Osteocyte (in vitro differentiated cells): ENCODE measurements at places on chromosomes 11 and 22. TPM values are rescaled to one million over a fixed set of nuclear protein-coding genes. Genes with fewer than 3 reads are reported as not detected.

The PHF21A gene
- 40.8 and 52.2 TPM in 2 replicates for total RNA-seq

The CRYBB2 gene
- not detected in 2 replicates for total RNA-seq

The DTX4 gene
- total RNA-seq, result 1.2 and 2.7 TPM in 2 replicates

The NTM gene
- 82.7 and 84.1 TPM in 2 replicates for total RNA-seq

The GSTT2 gene
- total RNA-seq, result not detected in 2 replicates

GRCh38 chr11:31968461-31969358 lies 122.2 kb upstream of the RCN1 start:
- H3K4me3 ChIP-seq, result no peak overlapping the region
- no peak overlapping the region for H3K27ac ChIP-seq
- peaks cover 16% of the 10 kb centered on the region for H3K27me3 ChIP-seq

GRCh38 chr11:1660111-1660867 lies 30.7 kb downstream of the KRTAP5-5 start:
- DNase-seq, result no peak
- no peak overlapping the region for H3K4me3 ChIP-seq
- no peaks in the 10 kb centered on the region for H3K4me1 ChIP-seq
- no peaks in the 10 kb centered on the region for H3K36me3 ChIP-seq
- H3K27me3 ChIP-seq, result peaks cover 44% of the 10 kb centered on the region

DNA sequence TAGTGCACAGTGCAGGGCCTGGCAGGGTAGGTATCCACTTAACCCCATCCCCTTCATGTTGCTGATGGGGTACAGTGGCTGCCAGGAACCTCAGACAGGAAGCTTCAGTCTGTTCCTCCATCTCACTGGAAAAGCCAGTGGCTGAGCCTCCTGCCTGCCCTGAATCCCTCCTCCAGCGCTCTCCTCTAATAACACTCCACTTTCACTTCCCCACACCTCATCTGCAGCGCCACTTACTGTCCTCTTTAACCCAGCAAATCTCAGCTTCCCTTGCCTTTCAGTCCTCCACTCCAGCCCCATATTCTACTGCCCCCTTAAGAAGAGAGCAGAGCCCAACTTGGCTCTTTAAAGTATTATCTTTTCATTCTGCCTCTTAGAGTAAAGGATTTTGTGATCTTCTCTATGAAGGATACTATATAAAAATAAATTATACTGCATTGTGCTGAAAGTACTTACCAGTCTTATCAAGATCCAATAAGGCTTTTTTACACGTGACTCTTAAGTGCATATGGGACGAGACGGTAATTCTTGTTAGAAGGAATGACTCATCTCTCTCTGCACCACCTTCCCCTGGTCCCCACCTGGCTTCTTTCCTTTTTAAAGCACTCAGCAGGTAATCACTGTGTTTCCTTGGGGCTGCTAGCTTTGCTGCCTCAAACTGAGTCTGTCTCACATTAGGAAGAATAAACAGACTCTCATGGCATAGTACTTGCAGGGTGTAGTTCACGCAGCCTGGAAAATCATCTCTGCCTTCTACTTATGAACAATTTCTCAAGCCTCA lies 238.0 kb upstream of the NARS2 start:
- H3K27me3 ChIP-seq, result no peaks in the 10 kb centered on the region
- H3K4me1 ChIP-seq, result peaks cover 51% of the 10 kb centered on the region
- DNase-seq, result no peak
- no peak overlapping the region for H3K4me3 ChIP-seq

GRCh38 chr22:37138849-37139561 lies 10.7 kb downstream of the IL2RB start:
- no peak overlapping the region for H3K27ac ChIP-seq
- no peaks in the 10 kb centered on the region for H3K36me3 ChIP-seq
- no peaks in the 10 kb centered on the region for H3K4me1 ChIP-seq
- no peak for DNase-seq

- H3K27ac ChIP-seq, result peak overlapping the region; percentile 76
- peak overlapping the region; percentile 85 for H3K4me3 ChIP-seq
- DNase-seq, result no peak
Observed at GRCh38 chr11:121293288-121293594, 670 bp downstream of the SC5D start.

GRCh38 chr11:125271483-125272091 lies 107.0 kb downstream of the PKNOX2 start:
- DNase-seq, result no peak
- peaks cover 25% of the 10 kb centered on the region for H3K36me3 ChIP-seq
- peak overlapping the region; percentile 59 for H3K27ac ChIP-seq
- H3K27me3 ChIP-seq, result no peaks in the 10 kb centered on the region
- peaks cover 48% of the 10 kb centered on the region for H3K4me1 ChIP-seq

DNA sequence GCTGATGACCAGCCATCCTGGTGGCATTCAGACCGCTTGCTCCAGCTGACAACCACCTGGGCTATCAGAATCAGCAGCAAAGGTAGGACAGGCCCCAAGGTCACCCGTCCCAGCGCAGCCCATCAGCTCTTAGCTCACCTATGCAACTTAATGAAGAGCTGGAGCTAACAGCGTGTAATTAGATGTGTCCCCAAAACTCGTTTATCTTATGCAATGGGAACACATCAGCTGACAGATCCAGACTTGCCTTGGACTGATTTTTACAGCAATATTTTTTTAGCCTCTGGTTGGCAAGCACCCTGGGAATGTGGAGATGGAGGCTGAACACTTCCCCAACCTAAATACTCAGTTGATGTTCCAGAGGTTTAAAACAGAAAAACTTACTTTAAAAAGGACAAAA lies 76.0 kb downstream of the PACSIN2 start:
- no peak overlapping the region for H3K4me3 ChIP-seq
- peaks cover 78% of the 10 kb centered on the region for H3K4me1 ChIP-seq
- DNase-seq, result no peak
- peaks cover 4% of the 10 kb centered on the region for H3K36me3 ChIP-seq
- peak overlapping the region; percentile 94 for H3K27ac ChIP-seq

DNA sequence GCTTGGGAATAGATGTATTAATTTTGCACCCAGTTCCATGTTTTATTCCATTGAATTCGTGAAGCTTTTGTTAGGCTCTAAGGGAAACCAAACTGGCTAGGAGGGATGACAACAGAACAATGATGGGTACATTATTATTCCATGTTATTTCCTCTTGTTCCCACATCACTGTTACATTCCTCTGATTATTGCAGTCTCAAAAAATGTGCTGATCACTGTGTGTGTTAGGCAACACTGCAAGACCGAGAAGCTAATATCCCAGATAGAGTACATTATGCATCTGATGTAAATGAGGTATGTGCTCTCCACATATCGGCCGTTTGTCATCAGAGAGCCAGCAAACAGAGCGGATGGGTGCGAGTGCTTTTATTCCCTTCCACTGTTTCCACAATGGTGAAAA lies 327.9 kb downstream of the SOX6 start:
- H3K27ac ChIP-seq, result no peak overlapping the region
- no peak overlapping the region for H3K4me3 ChIP-seq
- peaks cover 2% of the 10 kb centered on the region for H3K36me3 ChIP-seq
- DNase-seq, result no peak
- peaks cover 23% of the 10 kb centered on the region for H3K4me1 ChIP-seq

- peaks cover 47% of the 10 kb centered on the region for H3K27me3 ChIP-seq
- H3K36me3 ChIP-seq, result no peaks in the 10 kb centered on the region
- no peak for DNase-seq
- H3K4me3 ChIP-seq, result no peak overlapping the region
Observed at GRCh38 chr22:38817196-38817595, 23.3 kb upstream of the DNAL4 start.

DNA sequence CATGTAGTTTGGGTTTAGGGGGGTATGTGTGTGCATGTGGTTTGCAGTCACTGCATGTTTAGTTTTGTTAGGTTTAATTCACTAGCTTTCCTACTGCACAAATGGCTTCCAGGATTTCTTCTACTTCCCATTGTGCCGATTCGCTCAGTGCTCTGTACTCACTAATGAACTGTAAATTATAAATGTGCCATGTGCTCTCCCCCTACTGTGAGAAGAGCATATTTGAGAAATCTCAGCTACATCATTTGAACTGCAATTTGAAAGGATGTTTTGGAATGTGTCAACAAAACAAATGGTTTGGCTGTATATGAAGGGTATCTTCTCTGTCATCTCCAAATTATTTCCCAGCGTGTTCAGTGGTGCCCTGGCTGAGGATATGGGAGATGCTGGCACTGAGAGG lies 28.1 kb downstream of the CYB5R2 start:
- H3K27ac ChIP-seq, result no peak overlapping the region
- no peak overlapping the region for H3K4me3 ChIP-seq
- H3K36me3 ChIP-seq, result peaks cover 73% of the 10 kb centered on the region

GRCh38 chr22:37803639-37804351 lies 3.9 kb upstream of the GCAT start:
- no peaks in the 10 kb centered on the region for H3K36me3 ChIP-seq
- H3K4me3 ChIP-seq, result peak overlapping the region; percentile 62
- H3K27me3 ChIP-seq, result peaks cover 5% of the 10 kb centered on the region
- H3K4me1 ChIP-seq, result peaks cover 47% of the 10 kb centered on the region
- peak overlapping the region; percentile 73 for H3K27ac ChIP-seq
- DNase-seq, result no peak

DNA sequence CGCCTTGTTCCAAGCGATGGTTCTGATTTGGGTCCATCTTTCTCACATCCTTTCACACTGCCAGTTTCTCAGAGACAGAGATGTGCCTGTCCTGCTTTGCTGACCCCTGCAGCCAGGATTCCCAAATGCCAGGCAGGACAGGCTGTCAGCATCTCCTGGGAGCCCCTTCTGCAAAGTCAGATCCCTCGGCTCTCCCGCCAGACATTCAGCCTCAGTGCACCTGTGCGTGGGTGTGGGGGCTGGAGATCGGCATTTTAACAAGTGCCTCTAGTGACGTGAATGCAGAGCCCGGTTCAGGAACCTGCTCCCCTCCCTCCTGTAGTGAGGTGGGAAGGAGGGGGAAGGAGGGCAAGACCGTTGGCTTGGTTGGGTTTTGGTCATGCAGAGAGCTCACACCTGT lies 108.9 kb upstream of the FGF3 start:
- peaks cover 67% of the 10 kb centered on the region for H3K27me3 ChIP-seq
- no peak overlapping the region for H3K27ac ChIP-seq
- no peak overlapping the region for H3K4me3 ChIP-seq
- no peaks in the 10 kb centered on the region for H3K4me1 ChIP-seq
- no peak for DNase-seq

DNA sequence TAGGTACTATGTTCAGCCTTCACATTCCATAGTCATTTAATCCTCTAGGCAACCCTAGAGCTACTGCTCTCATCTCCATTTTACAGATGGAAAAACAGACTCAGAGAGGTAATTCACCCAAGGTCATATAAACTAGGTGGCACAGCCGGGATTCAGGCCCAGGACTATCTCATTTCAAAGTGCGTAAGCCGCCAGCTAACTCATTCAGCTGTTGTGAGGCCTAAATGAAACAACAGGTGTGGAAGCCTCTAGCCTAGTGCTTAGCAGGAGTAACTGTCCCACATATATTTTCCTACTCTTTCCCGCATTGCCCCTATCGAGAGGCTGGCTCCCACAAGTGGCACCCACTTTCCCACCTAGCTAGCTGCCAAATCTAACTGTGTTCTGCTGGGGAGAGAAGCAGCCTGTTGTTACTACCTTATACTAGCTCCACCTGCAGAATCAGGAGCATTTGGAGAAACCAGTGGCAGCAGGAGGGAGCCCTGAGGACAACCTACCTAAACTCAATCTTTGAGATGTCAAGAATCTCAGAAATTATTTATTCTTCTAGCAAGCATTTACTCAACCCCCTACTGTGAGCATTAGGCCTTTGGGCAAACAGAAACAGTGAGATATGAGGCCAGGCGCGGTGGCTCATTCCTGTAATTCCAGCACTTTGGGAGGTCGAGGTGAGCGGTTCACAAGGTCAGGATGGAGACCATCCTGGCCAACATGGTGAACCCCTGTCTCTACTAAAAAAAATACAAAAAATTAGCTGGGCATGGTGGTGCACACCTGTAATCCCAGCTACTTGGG lies 20.9 kb downstream of the PRG3 start:
- no peak overlapping the region for H3K27ac ChIP-seq
- peaks cover 37% of the 10 kb centered on the region for H3K27me3 ChIP-seq
- peaks cover 3% of the 10 kb centered on the region for H3K4me1 ChIP-seq
- no peak for DNase-seq
- H3K36me3 ChIP-seq, result no peaks in the 10 kb centered on the region

DNA sequence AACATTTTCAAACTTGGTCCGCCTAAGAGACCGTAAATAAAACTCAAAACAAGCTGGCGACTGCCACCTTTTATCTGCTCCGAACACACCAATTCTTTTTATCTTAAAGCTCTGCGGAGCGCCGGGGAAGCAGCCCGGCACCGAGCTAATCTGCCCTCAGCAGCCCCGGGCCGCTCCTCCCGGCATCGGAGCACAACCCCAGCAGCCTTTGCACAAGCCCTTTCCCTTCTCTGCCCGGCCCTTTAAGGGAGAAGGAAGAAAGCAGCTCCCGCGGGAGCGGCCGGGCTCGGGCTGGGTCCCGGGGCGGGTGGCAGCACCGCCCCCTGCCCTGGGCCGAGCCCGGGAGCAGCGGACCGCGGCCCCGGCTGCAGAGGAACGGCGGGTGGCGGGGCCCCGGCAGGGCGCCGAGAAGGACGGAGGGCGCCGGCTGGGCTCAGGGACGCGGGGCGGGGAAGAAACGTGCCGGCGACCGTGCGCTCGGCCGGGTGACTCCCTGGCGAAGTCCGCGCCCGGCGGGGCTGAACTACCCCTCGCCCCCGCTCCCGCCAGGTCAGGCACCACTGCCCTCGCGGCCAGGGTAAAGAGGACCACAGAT lies 133.6 kb upstream of the C11orf58 start:
- H3K4me1 ChIP-seq, result peaks cover 19% of the 10 kb centered on the region
- no peak for DNase-seq
- peak overlapping the region; percentile 96 for H3K27ac ChIP-seq
- H3K27me3 ChIP-seq, result no peaks in the 10 kb centered on the region

- no peaks in the 10 kb centered on the region for H3K36me3 ChIP-seq
- no peak overlapping the region for H3K4me3 ChIP-seq
- DNase-seq, result no peak
Observed at GRCh38 chr11:18844753-18845367, 53.3 kb upstream of the PTPN5 start.

DNA sequence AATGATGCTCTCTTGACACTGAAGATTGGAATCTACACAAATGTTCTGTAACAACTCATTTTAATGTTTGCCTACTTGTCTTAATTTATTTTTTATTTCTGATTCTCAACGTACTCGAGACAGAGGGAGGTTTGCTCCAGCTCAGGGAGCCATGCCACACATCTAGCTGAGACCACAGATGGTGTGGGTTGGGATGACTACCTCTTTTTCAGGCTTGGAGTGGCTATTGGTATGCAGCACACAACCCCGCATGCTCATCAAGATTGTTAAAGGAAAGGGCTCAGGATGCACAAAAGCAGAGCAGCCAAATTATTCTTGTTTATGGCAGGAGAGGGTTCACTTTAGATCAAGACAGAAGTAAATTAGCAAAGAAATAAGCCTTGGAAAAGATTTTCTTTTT lies 424.5 kb downstream of the OPCML start:
- no peak for DNase-seq
- no peaks in the 10 kb centered on the region for H3K36me3 ChIP-seq
- no peaks in the 10 kb centered on the region for H3K27me3 ChIP-seq
- H3K4me1 ChIP-seq, result no peaks in the 10 kb centered on the region
- no peak overlapping the region for H3K4me3 ChIP-seq
